ENCODE measurements at places on chromosomes 1 and 21. TPM values are rescaled to one million over a fixed set of nuclear protein-coding genes. Genes with fewer than 3 reads are reported as not detected.

TMEM125 gene
- not detected for total RNA-seq

NBPF8 gene
- 19.0 TPM for total RNA-seq

CD1E gene
- not detected for total RNA-seq

- DNase-seq: no peak
Observed at GRCh38 chr1:236508593-236509027, 15.2 kb upstream of the LGALS8 start.

DNA sequence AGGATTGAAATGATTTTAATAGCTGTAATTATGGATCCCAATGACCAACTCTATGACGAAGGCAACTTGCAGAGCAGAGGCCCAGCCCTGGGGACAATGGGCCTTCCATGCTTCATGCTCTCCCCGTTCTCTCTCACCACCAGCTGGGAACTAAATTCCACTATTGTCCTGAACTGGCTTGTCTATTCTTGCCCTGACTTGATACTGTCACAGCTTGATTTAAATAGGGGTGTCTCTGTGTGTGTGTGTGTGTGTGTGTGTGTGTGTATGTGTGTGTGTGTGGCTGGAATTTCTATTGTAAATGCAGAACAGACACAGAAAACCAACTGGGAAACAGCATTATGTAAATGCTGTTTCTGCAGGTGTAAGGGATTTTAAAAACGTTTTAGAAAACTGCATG is 57.0 kb downstream of the SLC22A15 start:
- no peak for DNase-seq

GRCh38 chr1:182835806-182836205 is 3.3 kb upstream of the DHX9 start:
- no peak for DNase-seq

- no peak for DNase-seq
Observed at GRCh38 chr1:246591504-246591903, 25.2 kb downstream of the CNST start.

DNA sequence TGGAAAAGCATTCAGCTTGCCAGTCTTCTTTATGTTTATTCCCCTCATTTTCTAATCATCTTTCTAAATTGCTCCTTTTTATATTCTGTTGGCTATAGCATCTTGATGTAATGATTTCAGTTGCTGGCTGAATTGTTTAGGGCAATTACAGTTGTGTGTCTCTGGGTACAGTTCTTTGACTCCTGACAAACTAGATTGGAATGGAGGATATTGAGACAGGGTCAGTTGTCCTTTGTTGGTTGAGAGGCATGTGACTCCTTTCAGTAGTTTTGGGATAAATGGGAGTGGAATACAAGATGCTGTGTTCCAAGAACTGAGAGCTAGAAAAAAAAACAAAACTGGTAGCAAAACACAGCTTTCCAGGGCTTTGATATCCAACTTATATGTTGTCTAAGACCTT is 1.5 kb downstream of the CENPF start:
- no peak for DNase-seq

- no peak for DNase-seq
Observed at GRCh38 chr1:18922848-18923755, 20.7 kb upstream of the ALDH4A1 start.
